ENCODE measurements at places on chromosomes 3 and 15.

- no peak for DNase-seq
Measured at GRCh38 chr3:64167351-64167750, 57.9 kb downstream of the PRICKLE2 start.

DNA sequence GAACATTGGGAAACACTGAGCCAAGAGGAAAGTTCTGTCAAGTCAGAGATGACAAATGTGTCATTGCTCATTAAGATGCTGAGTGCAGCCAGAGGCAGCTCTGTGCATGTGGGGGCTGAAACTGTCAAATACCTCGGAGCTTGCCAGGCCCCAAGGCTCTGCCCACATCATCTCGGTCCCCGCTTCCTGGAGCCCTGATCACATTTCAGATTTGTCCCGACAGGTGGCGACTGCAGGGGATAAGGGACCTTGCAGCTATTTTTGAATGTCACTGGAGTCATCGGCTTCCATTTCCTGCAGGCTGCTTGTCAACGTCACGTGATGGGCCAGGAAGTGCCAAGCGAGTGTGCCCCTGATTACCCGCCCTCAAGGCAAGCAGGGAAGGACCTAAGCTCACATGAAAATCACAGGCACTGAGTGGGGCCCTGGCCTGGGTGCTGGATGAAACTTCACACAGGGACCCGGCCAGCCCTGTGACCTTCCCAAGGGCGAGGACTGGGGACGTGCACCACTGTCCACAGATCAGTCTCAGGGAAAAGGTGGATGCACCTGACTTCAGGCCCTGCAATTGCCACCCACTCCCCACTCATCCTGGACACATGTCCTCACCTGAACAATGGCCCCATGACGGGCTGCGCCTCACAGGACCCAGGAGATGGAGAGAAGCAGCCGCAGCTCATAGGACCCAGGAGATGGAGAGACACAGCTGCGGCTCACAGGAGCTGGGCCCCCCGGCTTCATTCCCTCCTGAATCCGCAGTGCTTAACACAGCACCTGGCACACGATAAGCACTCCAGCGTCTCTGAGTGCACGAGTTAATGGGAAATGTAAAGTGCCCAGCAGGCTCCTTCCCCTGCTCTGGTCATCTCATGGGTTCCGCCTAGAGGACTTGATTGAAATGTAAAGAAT, 73.4 kb downstream of the NUP210 start:
- peak; percentile 36 for DNase-seq

DNA sequence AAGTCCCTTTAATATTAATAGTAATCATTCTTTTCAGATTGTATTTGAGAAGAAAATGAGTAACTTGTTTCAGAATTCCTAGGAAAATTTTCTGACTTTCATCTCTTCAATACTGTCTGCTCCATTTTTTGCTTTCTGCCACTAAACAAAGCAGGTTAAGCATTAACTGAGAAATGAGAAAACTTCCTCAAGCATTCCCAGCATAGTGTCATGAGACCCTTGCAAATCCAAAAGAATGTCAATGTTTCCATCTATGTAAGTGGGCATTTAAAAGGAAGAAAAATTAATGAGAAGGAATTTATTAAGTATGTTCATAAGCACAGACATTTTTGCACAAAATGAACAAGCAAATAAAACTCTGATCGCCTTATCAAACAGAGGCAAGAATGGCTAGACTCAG, 148.0 kb upstream of the STRIT1 start:
- no peak for DNase-seq

DNA sequence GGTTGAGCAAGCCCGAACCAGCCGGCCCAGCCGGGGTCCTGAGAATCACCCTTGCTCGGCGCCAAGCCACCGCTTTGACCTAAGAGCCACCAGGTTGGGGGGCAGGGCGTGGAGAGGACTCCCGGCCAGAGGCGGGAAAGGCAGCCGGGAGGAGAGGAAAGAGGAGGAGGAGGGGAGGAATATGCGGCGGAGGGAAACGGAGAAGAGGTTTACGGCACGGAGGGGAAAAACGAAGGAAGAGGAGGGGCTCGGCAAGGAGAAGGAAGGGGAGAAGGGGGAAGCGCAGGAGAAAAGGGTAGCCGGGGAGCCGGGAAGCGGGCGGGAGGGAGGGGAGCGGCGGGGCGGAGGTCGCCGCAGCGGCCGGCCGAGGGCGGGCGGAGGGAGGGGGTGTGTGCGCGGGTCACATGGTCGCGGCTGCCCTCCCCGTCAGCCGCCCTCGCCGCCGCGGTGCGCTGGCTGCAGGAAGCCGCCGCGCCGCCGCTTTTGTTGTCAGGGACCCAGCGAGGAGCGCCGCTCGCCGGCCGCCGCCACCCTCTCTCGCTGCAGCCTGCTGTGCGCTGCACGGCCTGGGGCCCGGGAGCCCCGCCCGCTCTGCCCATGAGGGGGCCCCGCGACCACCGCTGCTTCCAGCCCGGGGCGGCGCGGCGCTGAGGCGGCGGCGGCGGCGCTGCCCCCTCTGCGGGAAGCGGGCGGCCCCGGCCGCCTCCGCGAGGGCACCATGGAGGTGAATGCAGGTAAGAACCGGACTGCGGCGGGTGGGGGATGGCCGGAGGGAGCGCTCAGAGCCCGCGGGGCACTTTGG, at the start of gene NR1D2:
TSS of gene NR1D2 (plus strand) at position 426 of the 802 bp plus-strand sequence. CDS start at position 719, 293 bp downstream.
- DNase-seq: peak; percentile 85

GRCh38 chr3:81743096-81744025, 18.1 kb downstream of the GBE1 start:
- DNase-seq: peak; percentile 97

- DNase-seq: peak; percentile 78
Measured at GRCh38 chr3:38169027-38169317, 3.6 kb downstream of the OXSR1 start.

DNA sequence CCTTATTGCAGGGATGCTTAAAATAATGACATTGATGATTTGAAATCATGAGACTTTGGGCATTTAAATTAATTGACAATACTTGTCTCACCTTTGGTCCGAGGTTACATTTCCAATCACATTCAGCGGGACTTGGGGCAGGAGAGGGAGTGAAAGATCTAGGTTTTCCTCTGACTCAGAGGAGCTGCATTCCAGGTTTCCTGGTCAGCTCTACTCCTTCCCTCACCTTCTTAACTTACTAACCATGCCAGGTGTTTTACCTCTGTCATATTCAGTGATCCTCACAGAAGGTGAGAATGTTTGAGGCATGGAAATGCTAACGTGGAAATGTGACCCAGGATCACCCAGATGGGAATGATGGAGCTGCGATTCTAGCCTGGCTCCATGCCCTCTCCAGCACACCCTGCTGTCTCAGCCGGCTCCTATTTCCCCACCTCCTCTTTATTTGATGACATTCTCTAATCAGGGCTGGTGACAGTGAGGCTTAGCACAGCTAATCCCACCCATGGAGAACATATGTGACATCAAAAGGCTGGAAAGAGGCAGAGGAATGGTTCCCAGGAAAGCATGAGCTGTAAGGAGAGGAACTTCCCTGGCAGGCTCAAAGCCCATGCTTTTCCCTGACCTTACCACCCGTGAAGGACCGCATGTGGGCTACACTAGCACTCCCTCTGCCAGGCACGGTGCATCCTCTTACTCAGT, 38.7 kb downstream of the THSD4 start:
- DNase-seq: no peak

GRCh38 chr15:96733721-96734120, 403.2 kb downstream of the NR2F2 start:
- no peak for DNase-seq

DNA sequence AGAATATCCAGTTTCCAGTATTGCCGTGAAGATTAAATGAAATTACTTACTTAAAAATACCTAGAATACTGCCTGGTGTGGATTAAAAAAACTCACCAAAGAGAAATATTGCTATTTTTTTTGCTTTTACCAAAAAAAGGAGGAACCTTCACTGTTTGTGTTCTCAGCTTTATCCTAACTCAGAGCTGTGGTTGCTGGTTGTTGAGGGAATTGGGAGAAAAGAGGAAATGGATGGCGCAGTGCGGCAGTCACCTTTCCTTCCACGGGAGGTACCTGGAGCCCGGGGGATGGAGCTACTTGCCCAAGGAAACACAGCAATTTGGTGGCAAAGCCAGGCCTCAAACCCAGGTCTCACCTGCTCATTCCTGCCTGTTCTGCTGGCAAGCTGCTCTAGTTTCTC, 270.3 kb downstream of the RPLP1 start:
- DNase-seq: no peak

DNA sequence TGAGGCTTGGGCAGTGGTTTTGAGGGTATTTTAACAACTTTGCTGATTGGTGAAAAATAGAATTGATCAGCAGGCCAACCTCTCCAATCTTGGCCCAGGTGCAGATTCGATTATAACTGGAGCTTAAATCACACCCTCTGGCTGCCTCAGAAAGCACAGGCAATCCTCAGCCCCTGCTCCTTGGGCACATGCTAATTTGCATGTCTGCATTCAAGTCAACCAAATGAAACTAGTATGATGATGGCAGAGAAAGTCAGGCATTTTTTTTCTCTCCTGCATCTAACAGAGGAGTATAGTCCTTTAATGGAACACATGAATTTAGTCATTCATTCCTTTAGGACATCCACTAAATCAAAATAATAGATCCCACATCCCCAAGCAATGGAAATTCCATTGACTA, 16.8 kb upstream of the NMNAT3 start:
- no peak for DNase-seq

- DNase-seq: no peak
Measured at GRCh38 chr3:108822123-108822897, at the start of gene TRAT1. Gene TRAT1, plus strand, starts transcription at chr3:108822786. Its CDS starts 142 bp downstream, at chr3:108822928.

- no peak for DNase-seq
Measured at GRCh38 chr3:14494279-14494972, 45.7 kb downstream of the GRIP2 start.

DNA sequence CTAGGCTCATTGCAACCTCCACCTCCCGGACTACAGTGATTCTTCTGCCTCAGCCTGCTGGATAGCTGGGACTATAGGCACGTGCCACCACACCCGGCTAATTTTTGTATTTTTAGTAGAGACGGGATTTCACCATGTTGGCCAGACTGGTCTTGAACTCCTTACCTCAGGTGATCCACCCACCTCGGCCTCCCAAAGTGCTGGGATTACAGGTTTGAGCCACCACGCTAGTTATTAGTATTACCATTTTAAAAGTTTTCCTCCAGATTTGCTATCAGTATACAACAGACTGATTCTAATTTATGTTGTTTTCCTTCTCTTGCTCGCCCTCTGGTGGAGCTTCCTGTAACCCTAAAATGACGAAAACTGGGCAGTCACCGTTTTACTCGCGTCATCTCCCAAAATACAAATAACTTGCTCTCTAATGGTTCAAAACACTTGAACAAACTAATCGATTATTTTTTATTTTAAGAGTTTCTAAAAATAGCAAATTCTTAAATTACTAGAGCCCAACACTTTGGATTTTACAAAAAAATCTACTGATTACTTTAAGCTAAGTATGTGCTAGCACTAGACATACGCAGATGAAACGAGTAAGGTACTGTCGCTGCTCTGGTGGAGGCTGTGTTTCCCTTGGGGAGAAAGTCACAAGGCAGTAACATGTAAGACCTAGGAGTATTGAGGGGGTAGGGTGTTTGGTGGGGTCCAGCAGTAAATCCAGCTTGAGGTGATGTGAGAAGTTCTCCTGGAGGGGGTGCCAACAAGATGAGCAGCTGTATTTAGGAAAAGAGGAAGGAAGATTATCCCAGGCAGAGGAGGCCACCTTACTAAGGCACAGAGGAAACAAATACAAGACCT, 203.3 kb downstream of the MBNL1 start:
- peak; percentile 69 for DNase-seq

DNA sequence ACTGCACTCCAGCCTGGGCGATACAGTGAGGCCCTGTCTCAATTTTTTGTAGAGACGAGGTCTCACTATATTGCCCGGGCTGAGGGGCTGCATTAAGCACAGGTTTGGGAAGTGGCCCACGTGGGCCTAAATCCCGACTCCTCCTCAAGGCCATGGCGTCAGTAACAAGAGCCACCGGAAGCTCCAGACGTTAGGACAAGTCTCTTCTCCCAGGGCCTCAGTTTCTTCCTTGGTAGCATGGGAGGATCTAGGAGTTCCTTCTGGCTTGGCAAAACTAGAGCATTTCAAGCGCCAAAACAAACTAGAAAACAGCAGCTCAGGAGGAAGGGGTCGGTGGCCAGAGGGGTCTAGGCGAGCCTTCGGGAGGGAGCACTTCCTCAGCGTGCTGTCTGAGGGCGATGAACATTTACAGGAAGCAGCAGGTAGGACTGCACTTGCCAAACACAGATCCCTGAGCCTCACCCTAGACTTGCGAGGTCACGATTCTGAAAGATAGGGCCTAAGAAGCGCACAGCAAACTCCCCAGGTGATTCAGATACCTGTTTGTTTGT, 536 bp downstream of the SNAPC5 start:
- DNase-seq: no peak

DNA sequence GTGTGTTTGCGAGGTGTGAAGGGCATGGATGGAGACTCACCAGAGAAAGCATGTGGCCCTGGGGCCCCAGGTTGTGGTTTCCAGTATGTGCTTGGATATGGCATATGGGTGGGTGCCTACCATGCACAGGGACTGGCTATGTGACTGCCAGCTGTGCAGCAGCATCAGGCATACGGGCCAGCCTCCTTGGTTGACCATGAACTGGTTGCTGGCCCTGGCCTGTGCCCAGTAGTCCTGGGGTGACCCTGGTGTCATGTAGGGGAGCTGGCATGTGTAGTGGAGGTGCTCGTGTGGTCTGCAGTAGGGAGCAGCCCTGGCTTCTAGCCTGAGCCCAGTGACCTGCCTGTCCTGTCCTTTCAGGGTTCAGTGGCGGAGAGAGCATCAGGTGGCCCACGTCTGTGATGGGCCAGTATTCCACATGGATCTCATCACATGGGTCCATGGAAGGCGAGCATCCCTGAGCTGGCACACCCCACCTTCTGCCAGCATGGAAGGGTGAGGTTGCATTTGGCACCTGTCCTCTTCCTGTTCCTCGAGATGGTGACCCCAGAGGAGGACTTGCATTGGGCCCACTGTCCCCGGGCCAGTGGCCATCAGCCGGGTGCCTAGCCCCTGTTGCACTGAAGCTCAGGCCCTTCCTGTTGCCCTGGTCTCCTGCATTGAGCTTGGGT, 228.9 kb downstream of the SNRPN start:
- DNase-seq: no peak

Measured in EH (cell line).